HCT116 (cell line): ENCODE measurements at places on chromosomes 16 and 17. TPM values are rescaled to one million over a fixed set of nuclear protein-coding genes. Genes with fewer than 3 reads are reported as not detected.

GLG1 gene
- 237 TPM for total RNA-seq

PAM16 gene
- total RNA-seq, result 102 TPM

ABAT gene
- total RNA-seq, result 4.7 TPM

ENPP7 gene
- not detected for total RNA-seq

HAS3 gene
- total RNA-seq, result 140 TPM

KRT28 gene
- not detected for total RNA-seq

SCGB1C2 gene
- total RNA-seq, result not detected

PRSS36 gene
- total RNA-seq, result not detected

EFNB3 gene
- 0.07 TPM for total RNA-seq

LDHD gene
- 3.4 TPM for total RNA-seq

HIRIP3 gene
- total RNA-seq, result 21.8 TPM

CCDC40 gene
- total RNA-seq, result 10.3 TPM

POLDIP2 gene
- 78.0 TPM for total RNA-seq

CMTM3 gene
- total RNA-seq, result 12.8 TPM

DNAH2 gene
- total RNA-seq, result 2.0 TPM

CDRT15 gene
- not detected for total RNA-seq

TUBG1 gene
- 139 TPM for total RNA-seq

KCNG4 gene
- not detected for total RNA-seq

SBK1 gene
- total RNA-seq, result 19.2 TPM

CYLD gene
- total RNA-seq, result 11.9 TPM

CRISPLD2 gene
- 4.6 TPM for total RNA-seq

EVI2A gene
- not detected for total RNA-seq

CPPED1 gene
- total RNA-seq, result 8.1 TPM

SLFN12L gene
- 0.17 TPM for total RNA-seq

ADAD2 gene
- not detected for total RNA-seq

TXNL4B gene
- 15.5 TPM for total RNA-seq

VAT1L gene
- total RNA-seq, result 0.10 TPM

DCAKD gene
- 31.9 TPM for total RNA-seq

CNP gene
- 51.2 TPM for total RNA-seq

CLDN6 gene
- 0.49 TPM for total RNA-seq

RHBDF1 gene
- total RNA-seq, result 19.8 TPM

KCNJ16 gene
- total RNA-seq, result not detected

PER1 gene
- 87.6 TPM for total RNA-seq

OTOP3 gene
- total RNA-seq, result not detected

CHAD gene
- total RNA-seq, result not detected

CTRB1 gene
- 5.6 TPM for total RNA-seq

PTGES3L gene
- 1.7 TPM for total RNA-seq

CXCL16 gene
- 44.8 TPM for total RNA-seq

OR2C1 gene
- not detected for total RNA-seq

MAPT gene
- total RNA-seq, result 37.5 TPM

TMEM235 gene
- total RNA-seq, result not detected

GNGT2 gene
- total RNA-seq, result not detected

KRTAP4-1 gene
- not detected for total RNA-seq

TRIM65 gene
- 53.0 TPM for total RNA-seq

TEKT1 gene
- not detected for total RNA-seq

CMTM1 gene
- total RNA-seq, result 5.2 TPM

KRTAP3-1 gene
- total RNA-seq, result not detected

ACSM2A gene
- not detected for total RNA-seq

SNAI3 gene
- total RNA-seq, result 2.2 TPM

BTBD17 gene
- total RNA-seq, result not detected

FKBP10 gene
- total RNA-seq, result 78.5 TPM

TIMM22 gene
- 14.0 TPM for total RNA-seq

SGCA gene
- total RNA-seq, result 0.37 TPM

RTN4RL1 gene
- 3.7 TPM for total RNA-seq
